Activated CD4-positive, alpha-beta memory T cell treated with anti-CD3 and anti-CD28 coated beads, Interleukin-2, amount 10 ng/mL, durations not matched to agents 7 days and 5 days (primary cell): ENCODE measurements at places on chromosomes 5 and 9. TPM values are rescaled to one million over a fixed set of nuclear protein-coding genes. Genes with fewer than 3 reads are reported as not detected.
A peak's percentile ranks its signal among the peaks of the same experiment; 100 is the strongest.

DNA sequence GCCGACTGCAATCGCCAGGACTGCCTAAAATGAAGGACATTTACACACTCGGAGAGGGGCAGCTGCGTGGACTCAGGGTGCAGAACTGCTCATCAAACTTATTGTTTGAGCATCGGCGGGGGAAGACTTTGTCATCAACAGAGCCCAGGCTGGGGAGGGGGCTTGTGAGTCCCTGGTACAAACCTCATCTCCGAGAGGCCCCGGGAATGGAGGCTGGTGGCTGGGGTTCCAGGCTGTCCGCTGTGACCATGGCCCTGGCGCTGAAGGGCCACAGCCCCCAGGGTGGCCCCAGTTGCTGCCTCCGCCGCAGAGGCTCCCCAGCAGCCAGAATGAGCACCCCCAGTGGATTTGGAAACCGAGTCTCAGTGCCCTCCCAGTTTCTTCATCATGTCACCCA is 46.1 kb upstream of the RNU6ATAC start:
- no peak for DNase-seq

GRCh38 chr5:40570408-40571129 is 109.1 kb upstream of the PTGER4 start:
- DNase-seq = no peak

- DNase-seq = no peak
These were observed 13.8 kb upstream of the CCL28 start for GRCh38 chr5:43425983-43426382.

DNA sequence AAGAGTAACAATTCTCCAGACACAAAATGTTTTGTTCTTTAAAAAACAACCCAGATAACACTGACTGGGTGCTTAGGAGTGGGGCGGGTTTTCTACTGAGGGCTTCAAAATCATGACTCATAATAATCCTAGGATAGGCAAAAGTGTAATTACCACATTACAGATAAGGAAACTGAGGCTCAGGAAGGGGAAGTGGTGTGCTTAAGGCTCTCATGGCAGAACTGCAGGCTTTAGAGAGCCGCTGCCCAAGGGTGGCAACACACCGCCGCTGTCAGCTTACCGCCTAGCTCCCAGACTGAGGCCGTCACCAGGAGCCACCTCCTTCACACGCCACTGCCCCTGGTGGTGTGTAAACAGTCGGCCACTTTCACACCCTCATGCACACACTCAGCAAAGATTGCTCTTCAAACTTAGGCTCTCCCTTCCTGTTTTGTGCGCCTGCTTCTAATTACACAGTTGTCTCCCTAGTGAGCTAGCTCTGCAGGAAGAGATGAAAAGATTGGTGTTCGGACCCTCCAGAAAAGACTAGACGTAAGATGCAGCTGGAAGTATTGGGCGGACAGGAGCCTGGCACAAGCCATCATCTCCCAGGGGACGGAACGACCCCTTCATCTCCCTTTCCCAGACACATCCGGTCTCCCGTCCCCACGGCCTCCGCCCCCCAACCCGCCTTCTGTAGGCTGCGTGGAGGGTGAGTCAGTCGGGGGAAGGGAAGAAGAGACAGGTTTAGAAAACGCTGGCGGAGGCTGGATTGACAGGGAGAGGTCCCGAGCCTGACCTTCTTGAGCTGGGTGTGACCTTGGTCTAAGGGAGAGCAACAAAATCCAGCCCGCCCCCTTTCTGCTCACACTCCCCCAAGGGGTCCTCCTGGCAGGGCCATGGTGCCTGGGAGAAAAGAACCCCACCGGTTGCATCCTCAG is 162.7 kb downstream of the SYK start:
- peak; percentile 56 for DNase-seq

DNA sequence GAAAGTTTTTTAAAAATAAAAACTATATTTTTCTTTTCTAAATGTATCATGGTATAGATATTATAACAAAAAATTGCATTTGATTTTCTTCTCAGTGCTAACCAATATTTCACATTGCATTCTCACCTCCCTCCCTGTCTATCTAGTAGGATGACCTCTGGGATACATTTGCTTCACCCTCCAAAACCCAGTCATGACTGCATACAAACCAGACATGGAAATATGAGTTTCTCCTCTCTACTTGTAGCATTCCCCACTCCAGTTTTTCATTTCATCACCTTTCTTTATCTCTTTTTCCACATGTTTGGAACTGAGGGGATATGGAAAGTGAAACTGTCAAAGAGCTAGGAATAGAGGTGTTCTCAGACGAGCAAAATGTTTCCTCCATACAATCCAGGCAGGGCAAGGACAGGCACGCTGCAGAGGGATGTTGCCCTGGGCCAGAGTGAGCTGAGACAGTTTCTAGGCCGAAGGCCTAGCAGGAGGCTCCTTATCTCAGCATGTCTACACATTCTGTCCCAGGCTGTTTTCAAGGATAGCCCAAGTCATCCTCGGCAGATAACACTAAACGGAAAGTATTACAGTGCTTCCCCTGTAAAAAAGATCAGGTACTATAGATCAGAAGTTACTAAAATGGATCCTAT is 46.7 kb downstream of the MEF2C start:
- DNase-seq = no peak

DNA sequence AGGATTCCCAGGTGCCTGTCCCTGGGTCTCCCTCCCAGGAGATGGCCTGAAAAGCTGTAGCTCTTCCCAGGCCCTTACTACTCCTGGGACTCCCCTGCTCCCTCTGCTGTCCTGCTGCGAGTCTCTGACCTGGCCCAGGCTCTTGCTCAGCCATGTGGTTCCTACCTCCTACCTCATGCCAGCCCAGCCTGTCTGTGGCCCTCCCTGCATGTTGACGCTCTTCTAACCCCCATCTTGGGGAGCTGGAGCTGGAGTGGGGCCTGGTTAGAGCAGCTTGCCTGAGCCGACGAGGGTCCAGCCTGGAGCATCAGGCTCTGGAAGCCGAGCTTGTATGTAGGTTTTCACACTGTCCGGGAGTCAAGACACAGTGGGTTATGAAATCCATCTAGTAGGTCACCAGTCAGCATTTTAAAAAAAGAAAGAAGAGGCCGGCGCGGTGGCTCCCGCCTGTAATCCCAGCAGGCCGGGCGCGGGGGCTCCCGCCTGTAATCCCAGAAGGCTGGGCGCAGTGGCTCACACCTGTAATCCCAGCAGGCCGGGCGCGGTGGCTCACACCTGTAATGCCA is 244.4 kb downstream of the FANCC start:
- DNase-seq = no peak

GABRA6 gene
- not detected for total RNA-seq

DNA sequence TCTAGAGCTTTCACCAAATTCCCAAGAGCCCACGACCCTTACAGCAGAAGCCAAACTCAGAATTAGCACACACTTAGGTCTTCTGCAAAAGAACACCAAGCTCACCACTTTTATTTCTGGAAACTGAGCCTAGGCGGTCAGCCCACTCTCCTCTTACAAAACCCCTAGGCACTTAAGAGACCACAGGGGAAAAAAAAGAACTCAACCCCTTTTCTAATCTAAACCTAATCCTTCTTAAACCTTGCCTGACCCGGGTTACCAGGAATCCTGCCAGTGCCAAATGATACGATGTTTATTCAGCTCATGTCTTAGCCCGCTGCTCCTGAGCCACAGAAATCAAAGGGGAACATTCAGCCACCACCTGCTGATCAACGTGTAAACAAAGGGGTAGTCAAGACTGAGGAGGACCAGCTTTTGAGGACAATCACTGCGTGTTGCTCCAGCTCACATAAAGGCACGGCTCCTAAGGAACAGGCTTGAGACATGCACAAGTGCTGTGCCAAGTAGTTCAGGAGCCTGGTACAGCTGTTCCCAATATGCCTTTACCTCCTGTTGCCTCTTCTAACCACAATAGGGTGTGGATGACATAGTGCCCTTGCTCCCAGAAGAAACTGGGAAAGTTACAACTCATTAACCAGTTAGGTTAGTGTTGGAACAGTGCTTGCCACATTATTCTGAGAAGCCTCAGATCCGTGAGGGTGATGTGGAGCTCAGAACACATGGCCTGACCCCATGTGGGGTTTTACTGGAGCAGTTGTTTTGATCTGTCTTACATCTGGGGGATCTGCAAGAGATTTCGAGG is 49.3 kb downstream of the ZFAND5 start:
- no peak for DNase-seq

GRCh38 chr5:165607026-165607425 is 2101.6 kb downstream of the MAT2B start:
- DNase-seq = no peak

DNA sequence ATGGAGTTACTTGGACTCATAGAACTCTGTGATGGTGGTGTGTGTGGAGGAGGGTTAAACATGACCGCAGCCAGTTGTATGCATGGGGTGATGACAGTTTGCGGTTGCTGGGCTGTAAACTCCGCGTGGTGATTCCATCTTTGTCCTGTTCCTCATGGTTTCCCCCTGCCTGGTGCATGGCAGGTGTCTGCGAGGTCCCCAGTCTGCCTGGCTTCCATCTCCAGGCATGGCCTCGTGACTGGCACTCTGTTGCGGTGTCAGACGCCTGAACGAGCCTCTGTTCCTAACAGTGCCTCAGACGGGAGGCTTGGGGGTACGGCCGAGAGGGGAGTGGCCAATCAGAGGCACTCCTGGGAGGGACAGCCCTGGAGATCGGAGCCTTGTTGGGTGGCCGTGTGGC is 33.9 kb upstream of the SH3PXD2B start:
- no peak for DNase-seq

DNA sequence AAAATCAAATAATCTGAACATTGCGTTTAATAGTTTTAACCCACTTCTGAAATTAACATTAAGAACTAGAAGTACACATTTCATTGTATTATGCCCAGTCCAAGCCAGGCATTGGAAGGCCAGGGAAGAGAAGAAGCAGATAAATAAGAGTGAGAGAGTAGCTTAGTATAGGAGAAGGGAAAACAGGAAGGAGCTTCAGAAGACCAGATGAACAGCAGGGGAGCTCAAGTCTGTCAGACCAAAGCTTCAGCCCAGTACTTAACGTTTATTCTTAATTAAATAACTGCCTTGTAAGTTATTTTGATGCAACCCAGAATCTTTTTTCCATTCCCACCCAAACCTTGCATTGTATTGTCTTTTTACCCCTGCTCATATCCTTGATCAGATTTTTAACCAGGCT is 11.5 kb upstream of the FAM120AOS start:
- DNase-seq = no peak

GPR151 gene
- not detected for total RNA-seq

- DNase-seq = no peak
These were observed 10.4 kb upstream of the TRIM14 start for GRCh38 chr9:98129451-98129881.

DDX4 gene
- total RNA-seq = 0.83 TPM
